ENCODE measurements at places on chromosomes 3 and 15.

- DNase-seq = no peak
Observed at GRCh38 chr3:140898340-140899180, 43.1 kb upstream of the SLC25A36 start.

- DNase-seq = no peak
Observed at GRCh38 chr15:76636059-76636458, 269.1 kb downstream of the SCAPER start.

- DNase-seq = no peak
Observed at GRCh38 chr3:116512281-116512680, 67.0 kb upstream of the LSAMP start.

- peak; percentile 64 for DNase-seq
Observed at GRCh38 chr15:90394074-90394473, 6.0 kb downstream of the IQGAP1 start.

DNA sequence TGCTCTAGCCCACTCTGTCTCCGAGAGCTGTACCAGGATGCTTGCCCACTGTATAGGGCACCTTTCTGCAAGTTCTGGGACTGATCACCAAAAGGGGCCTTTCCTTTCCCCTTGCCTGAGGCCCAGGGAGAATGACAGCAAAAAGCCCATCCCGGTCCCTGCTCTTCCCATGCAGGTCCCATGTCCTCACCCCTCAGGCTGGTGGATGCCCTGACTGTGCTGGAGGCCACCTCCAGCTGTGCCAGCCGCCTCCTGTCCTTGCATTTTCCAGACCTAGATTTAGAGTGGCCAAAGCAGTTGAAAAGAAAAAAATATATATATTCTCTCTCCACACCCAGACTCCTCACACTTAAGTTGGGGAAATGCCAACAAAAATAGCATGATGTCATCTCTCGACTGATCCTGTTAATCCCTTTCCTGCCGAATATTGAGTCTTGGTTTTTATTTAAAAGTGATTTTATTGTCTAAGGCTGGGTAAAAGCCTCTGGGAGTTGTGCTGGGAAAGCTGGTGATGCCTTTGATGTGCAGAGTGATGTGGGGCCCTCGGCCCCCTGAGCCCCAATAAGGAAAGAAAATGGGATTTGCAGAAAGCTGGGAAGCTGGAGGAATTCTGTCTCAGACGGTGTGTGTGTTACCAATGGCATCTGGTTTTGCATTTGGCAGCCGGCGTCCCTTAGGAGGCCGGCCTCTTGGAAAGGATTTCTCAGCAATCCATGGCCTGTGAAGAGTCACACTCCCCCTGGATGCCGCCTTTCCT is 29.3 kb upstream of the TPM1 start:
- DNase-seq = no peak

DNA sequence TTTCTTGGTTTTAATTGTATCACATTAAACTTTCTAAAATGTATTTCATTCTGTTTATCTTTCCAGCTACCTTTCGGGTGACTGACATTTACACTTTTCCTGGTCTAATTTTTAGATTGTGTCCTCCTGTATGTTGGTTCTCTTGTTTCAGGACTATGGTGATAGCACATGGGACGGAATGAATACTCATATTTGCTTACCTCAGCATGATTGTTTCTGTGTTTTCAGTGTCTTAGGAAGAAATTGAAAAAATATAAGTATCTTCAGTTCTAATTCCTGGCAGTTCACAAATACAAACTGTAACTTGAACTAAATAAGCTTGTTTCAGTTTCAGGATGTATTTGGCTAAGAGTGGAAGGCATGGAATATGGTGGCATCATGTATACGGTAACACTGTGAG is 80.1 kb upstream of the ROBO1 start:
- no peak for DNase-seq

DNA sequence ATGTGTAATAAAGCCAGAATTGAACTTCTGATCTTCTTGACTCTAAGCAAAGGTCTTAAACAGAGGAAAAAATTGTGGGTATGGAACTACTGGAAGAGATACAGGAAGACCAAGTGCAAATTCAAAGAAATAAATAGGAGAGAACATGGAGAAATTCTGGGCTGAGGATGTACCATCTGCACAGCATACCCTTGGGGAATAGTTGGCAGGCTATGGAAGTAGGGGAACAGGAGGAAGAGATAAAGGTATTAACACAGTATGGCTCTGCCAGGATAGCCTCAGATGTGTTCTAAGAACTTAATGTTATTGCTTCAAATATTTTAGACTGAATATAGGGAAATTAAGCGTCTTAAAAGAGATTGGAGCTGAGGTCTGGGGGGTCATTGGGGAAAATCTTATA is 485.4 kb downstream of the CNTN3 start:
- no peak for DNase-seq

DNA sequence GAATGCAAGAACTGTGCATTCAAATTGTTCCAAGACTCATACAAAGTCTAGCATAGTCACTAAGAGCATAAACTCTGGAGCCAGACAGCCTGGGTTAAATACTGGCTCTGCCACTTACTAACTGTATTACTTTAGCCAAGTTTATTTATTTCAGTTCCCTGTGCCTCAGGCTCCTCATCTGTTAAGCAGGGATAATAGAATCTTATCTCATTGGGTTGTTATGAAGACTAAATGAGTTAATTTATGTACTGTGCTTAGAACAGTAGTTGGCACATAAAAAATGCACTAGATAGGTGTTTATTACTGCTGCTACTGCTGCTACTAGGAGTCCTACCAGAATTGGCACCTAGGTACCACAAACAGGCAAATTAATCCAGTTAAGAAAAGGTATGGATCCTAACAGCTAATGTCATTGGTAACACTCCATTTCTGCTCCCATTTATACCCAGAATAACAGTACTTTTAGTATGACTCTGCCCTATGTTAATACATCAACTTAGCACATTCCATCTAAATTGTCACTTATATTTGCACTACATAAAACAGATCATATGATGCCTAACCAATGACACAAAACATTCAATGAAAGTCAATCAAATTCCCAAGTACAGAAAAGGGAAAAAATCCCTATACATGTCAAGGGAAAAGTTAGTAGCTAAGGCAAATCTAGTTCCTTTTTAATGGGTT is 45.7 kb downstream of the GSK3B start:
- no peak for DNase-seq

GRCh38 chr3:196222876-196223595 is 6.7 kb downstream of the SLC51A start:
- DNase-seq = no peak

GRCh38 chr15:90400005-90400758 is 12.1 kb downstream of the IQGAP1 start:
- no peak for DNase-seq

DNA sequence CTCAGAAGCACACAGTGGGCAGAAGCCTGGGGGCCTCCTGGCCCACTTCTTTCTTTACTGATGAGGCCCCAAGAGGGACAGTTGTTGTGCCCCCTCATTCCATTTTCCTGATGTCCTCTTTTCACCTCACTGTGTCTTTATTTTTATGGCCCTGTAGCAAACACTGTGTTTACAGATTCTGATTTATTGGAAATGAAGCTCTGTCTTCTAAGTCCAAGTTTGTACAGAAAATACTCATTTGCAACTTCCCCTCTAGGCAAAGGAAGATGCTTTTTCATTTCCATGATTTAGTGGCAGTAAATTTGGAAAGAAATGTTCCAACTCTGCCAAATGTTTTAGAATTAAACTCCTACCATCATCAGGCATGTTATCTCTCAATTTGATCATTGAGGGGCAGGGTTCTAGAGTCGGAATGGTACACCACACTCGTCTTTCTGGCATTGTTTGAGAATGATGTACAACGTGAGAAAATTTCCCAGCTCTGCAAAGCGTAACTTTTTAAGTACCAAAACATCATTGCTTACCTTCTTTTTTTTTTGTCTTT is 129.7 kb downstream of the ARNT2 start:
- DNase-seq = no peak

GRCh38 chr15:96703794-96704550 is 373.5 kb downstream of the NR2F2 start:
- DNase-seq = no peak

DNA sequence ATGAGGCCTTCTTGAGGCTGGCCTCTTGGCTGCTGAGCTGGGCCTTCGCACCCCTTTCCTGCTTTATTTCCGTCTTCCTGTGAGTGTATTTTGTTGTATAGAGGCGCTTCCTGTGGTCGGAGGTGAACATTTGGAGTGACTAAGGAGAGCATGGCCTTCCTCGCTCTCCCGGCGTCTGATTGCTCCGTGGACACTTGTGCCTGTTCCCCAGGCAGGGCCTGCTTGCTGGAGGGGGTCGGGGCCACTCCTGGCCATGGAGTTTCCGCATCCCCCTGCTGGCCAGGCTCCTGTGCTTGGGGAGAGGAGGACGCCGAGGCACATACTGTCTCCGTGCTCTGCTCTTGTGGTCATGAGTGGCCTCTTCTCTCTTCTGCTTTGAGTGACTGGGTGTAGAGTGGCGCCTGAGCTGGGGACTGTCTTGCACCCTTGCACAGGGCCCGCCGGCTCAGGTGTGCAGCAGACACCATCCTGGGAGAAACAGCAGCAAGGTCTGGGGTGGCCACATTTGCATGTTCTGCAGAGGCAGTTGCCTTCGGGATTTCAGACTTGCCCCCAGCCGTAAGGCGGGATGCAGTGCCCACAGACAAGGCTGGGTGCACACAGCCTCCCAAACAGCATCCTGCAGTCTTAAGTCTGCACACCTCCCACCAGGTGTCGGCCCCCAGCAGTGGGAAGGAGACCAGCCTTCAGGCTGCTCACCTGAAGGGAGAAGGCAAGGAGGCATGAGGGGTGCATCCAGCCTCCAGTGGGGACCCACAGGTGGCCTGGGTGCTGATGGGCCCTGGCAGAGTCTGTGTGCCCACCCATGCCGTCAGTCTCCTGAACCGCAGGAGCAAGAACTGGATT is 16.4 kb downstream of the KLF13 start:
- no peak for DNase-seq

DNA sequence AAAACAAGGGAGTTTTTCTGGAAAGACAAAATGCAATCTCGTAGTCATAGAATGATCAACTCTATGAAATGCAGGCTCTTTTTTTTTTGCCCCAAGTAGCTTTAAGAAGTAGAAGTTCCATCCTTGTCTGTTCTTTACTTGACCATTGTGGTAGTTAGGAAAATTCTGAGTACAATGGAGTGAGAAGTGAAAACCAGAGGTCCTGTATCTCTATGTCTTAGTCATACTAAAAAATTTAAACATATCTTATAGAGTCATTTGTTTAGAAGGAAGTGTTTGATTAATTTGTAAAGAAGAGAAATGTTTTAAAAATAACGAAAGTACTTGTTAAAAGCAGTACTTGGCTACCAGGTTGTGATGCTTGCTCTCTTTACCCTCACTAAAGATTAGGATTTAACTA is 52.4 kb downstream of the PRKCI start:
- no peak for DNase-seq

DNA sequence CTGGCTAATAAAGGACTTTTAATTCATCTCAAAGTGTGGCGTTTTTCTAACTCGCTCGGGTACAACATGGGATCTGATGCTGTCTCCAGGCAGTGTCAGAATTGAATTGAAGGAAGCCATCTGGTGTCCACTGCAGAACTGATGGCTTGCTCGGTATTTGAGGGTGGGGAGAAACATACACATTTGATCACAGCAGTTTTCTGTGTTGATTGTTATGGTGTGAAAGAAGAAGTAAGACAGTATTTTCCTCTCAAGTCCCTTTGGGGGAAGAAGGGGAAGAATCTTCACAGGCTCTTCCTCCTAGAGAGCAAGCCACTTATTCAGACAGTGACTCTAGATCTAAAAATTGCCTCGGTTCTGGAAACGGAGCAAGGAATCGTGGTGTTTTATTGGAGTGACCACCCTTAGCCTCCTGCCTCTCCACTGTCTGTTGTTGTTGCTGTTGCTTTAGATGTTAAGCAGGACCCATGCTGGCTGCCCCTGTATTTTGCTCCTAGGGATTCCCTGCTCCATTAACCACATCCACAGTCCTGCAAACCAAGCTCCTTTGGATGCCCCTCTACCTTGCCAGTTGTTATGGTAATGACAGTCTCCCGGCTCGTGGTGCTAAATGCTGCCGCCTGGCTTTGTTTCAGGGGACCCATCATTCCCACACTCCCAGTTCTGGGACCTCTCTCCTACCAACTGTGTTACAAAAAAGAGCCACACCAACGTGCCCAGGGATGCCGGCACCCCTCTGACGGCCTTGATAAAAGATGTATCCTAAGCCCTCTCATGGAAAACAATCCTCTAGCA is 15.3 kb upstream of the MCCC1 start:
- DNase-seq = no peak

DNA sequence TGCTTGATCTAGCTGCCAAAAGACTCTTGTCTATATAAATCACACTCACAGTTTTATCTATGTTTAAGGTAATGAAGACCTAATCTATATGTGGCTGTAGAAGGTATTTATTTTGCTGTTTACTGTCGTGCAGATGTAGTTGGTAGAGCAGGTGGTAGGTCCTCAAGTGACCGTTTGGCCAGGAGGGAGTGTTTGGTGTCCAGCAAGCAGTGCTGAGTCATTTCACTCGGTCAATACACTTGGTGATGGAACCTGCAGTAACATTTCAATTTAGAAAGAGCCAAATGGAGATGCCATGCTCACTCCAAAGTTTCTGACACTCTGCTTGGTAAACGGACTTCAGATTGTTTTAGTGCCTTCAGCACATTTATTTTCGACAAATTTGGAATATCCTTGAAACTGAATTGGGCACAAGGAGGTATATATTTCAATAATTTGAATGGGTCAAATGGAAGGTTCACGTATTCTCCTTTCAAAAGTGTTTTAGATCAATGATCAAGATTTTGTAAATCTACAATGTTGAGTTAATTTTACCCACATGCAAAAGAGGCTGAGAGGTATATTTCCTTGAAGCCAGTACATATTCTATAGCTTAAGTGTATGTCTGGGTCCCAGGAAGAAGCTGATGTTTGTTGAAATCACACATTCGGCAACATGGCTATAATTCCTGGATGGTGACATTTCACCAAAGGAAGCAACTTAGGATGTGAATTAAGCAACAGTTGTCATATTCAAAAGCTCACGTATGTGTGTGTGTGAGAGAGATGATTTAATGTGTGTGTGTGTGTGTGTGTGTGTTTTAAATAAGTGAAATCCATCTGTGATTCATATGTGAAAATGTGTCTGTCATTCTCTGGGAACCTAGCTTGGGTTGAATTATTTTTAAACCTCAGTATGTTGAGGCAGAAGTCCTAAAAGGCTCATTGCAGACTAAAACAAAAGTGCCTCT is 7.7 kb upstream of the CX3CR1 start:
- no peak for DNase-seq

DNA sequence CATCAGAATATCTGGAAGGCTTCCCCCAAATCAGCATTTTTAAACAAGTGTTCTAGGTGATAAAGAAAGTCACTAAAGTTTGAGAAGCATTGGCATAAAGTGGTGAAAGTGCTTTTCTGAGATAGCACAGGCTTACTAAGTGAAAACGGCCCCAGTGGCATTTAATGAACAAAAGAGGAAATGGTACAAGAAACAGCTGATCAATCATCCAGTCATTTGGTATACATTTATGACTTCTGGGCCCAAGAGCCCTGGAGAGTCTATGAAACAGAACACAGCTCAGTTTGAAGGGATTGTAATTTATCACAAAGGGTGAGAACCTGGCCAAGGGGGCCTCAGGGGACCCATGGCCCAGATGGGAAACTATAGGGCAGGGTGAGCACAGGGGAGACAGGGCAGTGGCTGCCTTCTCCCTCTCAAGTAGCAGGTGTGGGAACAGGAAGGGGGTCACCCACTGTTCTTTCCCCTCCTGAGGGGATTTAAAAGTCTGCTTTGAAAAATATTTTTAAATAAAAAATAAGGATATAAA is 265.5 kb upstream of the ROPN1 start:
- DNase-seq = no peak

All from transverse colon (tissue), 4 donors.